ENCODE measurements at places on chromosomes 16 and 17.

DNA sequence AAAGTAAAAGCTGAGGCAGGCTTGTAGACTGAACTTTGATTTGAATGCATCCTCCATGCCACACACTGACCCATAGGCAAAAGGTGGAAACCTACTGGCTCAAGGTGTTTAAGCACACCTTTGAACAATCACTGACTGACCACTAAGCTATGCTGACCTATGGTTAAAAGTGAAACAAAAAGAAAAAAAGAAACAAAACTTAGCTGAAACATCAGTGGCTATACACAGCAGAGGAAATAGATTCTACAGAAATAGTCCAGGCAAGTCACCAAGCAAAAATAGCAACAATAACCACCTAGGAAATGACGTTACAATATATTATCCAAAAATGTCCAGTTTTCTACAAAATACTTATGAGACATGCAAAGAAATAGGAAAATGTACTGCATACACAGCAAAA is 60.2 kb downstream of the RPGRIP1L start:
- no peak for DNase-seq

DNA sequence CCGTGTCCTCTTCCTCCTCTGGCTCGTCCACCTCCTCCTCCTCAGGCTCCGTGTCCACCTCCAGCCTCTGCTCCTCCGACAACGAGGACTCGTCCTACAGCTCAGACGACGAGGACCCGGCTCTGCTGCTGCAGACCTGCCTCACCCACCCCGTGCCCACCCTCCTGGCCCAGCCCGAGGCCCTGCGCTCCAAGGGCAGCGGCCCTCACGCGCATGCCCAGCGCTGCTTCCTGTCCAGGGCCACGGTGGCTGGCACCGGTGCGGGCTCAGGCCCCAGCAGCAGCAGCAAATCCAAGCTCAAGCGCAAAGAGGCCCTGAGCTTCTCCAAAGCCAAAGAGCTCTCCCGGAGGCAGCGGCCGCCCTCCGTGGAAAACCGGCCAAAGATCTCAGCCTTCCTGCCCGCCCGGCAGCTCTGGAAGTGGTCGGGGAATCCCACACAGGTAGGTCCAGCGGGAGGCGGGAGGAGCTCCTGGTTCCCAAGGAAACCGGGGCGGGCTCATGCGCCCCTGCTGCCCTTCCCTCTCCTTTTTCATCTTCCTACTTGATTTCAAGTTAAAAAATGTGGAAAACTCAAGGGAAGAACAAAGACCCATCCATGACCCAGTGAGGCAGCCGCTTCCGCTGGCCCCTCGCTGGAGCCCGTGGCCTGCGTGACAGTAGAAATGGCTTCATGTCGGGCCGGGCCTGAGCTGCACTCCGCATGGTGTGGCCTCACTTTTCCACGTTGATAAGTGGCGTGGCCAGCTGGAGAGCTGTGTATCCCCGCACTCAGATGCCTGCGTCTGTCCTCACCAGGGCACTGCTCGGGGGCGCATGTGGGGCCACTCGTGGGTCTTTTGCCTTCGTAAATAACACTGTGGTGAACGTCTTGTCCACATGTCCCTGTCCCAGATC is 50.7 kb downstream of the ACTG1 start:
- DNase-seq, result no peak

DNA sequence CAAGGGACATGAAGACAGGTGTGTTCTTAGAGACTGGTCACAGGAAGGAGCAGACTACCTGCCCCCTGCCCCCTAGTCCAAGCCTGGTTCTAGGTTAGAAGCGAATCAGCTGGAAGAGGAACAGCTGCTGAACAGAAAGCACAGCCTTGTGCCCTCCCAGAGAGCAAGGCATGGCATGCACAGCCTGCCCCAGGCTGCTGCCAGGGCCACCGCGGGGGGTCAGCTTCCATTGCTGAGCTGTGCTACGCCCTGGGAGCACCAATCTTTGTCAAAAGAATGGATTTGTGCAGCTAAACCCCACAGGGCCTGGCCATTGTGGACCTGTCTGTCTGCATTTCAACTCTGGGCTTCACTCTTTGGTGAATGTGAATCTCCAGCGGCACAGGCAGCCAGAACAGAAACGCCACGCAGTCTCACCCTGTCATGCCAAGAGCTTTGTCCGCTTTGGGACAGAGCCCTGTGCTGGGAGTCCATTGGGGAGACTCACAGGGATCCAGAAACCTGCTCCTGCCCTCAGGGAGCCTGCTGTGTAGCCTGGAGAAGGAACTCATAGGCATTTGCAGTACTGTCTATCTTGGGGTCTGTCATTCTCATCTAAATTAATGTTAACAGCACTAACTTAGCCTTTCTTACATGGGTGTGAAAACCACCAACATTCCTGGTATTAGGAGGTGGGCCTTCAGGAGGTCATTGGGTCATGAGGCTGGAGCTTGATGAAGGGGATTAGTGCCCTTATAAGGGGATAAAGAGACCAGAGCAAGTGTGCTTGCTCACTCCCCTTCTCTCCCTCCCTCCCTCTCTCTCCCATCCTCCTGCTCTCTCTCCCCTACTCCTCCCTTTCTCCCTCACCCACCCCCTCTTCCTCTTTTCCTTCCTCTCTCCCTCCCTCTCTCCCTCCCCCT is 25.6 kb upstream of the CDRT4 start:
- DNase-seq, result no peak

GRCh38 chr17:40106760-40107521 is 6.6 kb upstream of the NR1D1 start:
- no peak for DNase-seq

DNA sequence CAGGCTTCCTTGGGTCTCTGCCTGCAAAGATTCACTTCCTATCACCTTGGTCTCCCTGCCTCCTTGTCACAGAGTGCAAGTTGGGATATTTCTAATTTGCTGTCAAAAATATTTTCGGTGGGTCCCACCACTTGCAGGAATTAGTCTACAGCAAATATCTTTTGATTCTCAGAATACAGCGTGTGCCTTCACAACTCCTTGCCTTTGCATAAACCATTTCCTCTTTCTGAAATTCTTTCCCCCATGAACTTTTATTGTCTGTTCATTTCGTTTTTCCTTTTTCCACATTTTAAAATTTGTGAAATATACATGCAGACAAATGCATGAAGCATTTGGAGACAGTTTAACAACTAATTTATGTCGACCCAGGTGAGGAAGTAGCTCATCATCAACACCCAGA is 60.0 kb downstream of the HS3ST3B1 start:
- no peak for DNase-seq

DNA sequence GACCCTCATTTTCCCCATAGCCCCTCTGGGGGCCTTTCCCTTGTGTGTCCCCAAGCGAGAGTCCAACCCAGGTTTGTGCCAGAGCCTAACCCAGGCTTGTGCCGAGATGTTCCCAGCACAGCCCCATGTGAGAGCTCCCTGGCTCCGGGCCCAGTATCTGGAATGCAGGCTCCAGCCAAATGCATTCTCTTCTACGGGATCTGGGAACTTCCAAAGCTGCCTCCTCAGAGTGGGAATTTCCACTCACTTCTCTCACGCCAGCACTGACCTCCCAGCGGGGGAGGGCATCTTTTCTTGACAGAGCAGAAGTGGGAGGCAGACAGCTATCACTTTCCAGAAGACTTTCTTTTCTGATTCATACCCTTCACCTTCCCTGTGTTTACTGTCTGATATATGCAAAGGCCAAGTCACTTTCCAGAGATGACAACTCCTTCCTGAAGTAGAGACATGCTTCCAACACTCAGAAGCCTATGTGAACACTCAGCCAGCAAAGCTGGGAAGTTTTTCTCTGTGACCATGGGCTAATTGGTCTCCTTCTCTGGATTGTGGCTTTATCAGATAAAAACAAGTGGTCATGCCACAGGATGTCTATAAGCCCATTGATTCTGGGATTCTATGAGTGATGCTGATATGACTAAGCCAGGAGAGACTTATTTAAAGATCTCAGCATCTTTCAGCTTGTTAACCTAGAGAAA is 2.5 kb upstream of the CCL2 start:
- no peak for DNase-seq

- DNase-seq, result no peak
These were observed 13.5 kb downstream of the ELAC2 start for GRCh38 chr17:13004336-13004735.

GRCh38 chr17:5785867-5786509 is 201.7 kb upstream of the NLRP1 start:
- no peak for DNase-seq

- no peak for DNase-seq
These were observed 38.2 kb downstream of the KSR1 start for GRCh38 chr17:27494192-27495091.

DNA sequence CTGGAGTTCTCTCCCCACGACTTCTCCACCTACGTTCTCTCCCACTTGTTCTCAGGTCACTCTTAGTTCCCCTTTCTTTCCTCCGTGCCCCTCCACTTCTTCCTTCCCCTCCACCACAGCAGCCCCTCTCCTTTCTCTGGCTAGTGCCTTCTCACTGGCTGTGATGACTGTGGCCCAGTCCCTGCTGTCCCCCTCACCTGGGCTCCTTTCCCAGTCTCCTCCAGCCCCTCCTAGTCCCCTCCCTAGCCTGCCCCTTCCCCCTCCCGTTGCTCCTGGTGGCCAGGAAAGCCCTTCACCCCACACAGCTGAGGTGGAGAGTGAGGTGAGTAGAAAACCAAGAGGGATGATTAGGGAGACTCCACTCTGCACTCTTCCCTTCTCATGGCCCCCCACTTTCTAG is 3.4 kb downstream of the COA3 start:
- no peak for DNase-seq

DNA sequence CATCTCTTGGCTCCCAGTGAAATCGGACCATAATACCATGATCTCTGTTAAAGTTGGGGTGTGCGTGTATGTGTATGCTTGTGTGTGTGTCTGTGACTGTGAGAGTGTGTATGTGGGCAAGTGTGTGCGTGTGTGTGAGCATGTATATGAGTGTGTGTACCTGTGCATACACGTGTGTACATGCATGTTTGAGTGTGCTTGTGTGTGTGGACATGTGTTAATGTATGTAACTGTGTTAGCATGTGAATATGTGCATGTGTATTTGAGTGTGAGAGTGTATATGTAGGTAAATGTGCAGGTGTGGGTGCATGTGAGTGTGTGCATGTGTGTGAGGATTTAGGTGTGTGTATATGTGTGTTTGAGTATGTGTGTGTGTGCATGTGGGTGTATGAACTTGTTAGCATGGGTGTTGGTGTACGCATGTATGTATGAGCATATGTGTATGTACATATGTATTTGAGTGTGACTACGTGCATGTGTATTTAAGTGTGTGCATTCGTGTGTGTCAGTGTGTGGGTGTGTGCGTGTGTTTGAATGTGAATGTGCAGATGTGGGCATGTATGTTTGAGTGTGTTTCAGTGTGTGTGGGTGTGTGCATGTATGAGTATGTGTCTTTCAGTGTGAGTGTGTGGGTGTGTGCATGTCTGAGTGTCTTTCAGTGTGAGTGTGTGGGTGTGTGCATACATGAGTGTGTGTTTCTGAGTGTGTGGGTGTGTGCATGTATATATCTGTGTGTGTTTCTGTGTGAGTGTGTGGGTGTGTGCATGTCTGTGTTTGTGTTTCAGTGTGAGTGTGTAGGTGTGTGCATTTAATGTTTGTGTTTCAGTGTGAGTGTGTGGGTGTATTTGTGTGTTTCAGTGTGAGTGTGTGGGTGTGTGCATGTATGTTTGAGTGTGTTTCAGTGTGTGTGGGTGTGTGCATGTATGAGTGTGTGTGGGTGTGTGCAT is 183.2 kb downstream of the SOX9 start:
- no peak for DNase-seq

DNA sequence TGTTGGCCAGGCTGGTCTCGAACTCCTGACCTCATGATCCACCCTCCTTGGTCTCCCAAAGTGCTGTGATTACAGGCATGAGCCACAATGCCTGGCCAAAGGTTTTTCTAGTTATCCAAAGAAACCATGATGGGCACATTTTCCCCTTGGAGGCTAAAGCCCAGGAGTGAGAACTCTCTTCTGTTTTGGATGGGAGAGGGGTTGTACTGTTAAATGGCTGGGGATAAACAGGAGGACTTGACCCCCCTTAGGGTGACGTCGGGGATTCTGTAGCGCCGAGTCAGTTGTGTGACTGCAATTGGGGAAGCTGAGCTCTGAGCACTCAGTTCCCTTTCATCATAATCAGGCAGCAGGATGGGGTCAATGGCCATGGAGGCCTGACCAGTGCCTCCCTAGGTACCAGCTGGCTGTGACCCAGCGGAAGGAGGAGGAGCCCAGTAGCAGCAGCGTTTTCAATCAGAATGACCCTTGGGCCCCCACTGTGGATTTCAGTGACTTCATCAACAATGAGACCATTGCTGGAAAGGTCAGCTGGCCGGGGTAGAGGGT is 4.1 kb downstream of the AOC3 start:
- no peak for DNase-seq

DNA sequence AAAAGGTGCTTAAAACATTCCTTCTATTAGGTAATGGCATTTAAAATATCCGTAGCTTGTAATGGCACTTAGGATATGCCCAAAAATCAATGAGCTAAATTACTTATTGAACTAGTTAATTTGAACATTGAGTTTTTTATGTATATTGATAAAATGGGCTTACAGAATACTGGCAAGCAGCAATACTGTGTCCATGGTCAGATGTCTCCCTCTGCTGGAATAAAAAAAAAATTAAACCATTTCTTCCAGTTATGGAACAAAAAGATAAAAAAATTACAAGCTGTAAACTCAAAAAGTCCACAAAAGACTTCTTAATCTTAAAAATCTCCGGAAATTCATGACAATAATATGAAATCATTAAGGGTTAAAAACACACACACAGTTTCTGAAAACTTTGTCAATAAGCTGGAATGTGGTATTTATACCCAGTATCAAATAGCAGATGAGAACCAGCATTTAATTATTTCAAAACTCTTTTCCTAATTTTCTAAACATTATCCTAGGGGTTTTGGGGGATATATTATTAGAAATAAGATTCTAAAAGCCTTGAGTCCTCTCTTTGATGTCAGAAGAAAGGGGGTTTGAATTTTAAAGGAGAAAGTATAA is 21.5 kb upstream of the PSMD7 start:
- no peak for DNase-seq

DNA sequence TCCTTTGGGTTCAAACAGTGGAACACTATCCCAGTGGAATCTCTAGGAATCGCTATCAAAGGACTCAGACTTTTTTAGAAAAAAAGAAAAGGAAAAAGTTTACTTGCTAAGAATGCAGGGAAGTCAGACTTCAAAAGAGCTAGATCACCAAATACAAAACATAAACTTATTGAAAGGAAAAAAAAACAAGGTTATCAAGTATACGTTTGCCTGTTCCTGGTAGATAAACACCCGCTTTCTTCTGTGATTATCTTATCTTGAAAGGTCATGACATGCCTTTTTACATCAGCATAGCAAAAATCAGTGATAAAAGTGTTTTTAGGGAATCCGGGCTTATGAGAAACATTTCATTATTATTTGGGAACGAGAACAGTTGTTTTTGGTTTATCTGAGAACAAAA is 129.3 kb upstream of the TMEM97 start:
- DNase-seq, result no peak

GRCh38 chr17:37774504-37774903 is 29.6 kb upstream of the HNF1B start:
- DNase-seq, result no peak

GRCh38 chr17:29782917-29783316 is 147.1 kb downstream of the SSH2 start:
- DNase-seq, result no peak

DNA sequence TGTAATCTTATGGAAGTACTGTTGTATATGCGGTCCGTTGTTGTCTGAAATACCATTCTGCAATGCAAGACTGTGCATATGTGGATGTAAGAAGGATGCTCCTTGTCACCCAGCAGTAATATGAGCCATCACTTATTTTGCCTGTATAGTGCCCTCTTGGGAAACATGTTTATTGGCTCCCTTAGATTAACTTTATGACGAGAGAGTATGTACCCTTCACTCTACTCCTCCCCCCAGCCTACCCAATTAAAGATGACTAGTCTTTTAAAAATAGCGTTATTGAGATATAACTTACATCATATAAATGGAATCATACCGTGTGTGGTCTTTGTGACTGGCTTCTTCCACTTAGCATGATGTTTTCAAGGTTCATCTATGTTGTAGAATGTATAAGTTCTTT is 33.6 kb downstream of the FTO start:
- no peak for DNase-seq
